ENCODE measurements at places on chromosomes 4 and X.
A peak's percentile ranks its signal among the peaks of the same experiment; 100 is the strongest.

- DNase-seq = no peak
Observed at GRCh38 chrX:45479835-45480422, 279.3 kb upstream of the DIPK2B start.

DNA sequence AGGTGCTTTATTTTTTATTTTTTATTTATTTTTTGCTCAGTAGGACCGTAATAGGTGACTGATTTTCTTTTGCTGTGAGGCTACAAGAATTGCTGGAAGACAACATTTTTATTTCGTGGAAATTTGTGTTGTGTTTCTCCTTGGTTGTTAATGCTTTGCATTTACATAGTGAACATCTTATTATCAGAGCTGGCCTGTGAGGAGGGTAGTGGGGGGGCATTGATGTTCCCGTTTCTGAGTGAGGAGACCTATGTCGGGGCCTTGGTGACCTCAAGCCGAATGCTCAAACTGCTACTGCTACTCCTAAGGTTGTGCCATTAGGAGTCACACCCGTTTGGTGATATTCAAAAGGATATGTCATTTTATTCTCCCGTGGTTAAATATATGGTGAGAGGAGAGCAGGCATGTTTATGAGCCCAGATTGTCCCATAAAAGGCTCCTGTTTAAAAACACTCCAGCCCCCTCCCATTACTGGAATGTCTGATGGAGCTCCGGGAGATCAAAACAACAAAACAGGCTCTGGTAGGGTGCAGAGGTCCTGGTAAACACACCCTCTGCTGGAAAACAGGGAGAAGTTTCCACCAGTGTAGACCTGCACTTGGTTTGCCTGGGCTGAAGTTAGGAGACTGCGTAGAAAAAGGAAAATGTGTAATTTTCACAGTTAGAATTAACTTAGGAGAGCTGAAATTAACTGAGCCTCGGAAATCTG, 5.6 kb downstream of the PDGFRA start:
- no peak for DNase-seq

DNA sequence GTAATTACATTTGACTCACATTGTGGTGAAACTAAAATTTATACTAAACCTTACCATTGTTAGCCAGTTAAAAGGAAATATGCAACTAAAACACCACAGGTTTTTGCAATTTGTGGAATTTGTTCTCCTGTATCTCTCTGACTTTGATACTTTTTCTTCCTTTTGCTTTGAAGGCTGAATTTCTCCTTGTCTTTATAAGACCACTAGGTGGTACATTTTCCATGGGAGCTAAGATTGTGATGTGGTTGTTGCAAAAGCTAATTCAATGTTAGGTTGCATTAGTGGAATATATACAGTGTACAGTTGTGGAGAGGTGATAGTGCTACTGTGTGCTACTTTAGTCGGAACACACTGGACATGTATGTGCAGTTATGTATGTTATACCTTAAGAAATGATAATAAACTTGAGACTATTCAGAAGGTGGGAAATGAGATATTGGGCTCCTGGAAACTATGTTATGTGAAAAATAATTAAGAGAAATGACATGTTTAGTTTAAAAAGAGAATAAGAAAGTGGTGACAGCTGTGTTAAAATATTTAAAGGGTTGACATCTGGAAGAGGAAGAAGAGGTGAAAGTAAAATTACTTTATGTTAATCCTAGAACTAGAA, 70.3 kb downstream of the ARL9 start:
- DNase-seq = no peak

GRCh38 chr4:13703096-13703495, 75.6 kb upstream of the BOD1L1 start:
- no peak for DNase-seq

- no peak for DNase-seq
Observed at GRCh38 chrX:17425551-17425950, 50.6 kb downstream of the NHS start.

GRCh38 chrX:153670748-153671588, 2.6 kb downstream of the PNCK start:
- no peak for DNase-seq

- DNase-seq = peak; percentile 27
Observed at GRCh38 chr4:174873931-174874330, 44.2 kb upstream of the ADAM29 start.

DNA sequence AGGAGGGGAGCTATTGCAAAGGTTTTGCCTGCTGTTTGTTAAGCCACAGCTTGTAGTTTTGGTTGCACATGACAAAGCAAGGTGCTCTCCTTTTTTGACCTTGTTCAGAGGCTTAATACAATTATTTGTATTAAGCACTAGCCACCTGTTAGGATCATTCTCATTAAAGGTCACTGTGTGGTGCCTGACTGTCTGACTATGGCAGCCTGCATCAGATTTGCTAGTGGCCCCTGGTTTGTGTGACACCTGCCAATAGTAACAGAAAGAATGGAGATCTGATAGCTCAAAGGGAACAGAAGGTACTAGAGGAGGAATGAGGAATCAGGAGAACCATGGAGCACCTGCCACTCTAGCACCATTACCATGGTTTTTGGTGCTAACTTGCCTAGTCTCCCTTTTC, 102.5 kb downstream of the POLA1 start:
- DNase-seq = no peak

DNA sequence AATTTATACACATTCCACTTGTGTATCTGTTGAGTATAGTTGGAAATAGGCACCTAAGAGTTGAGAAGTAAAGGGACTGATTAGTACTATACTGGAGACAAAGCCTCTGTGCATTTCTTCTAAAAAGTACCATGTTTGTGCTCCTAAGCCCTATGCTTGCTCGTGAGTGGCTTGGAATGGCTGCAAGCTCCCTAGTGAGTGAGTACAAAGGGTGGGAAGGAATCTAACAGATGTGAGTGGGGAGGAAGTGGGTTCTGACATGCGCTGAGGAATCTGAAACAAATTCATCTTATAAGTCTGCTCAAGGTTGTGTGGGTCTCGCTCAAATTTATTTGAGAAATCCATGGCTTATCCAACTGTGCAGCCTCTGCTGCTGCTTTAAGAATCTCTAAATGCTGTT, 13.3 kb downstream of the SPCS3 start:
- DNase-seq = no peak

GRCh38 chrX:153511784-153512500, 5.5 kb upstream of the ATP2B3 start:
- DNase-seq = no peak

Data from NT2/D1 (cell line).